WTC11 (cell line): ENCODE measurements at places on chromosomes 11 and 22. TPM values are rescaled to one million over a fixed set of nuclear protein-coding genes. Genes with fewer than 3 reads are reported as not detected.

GRCh38 chr22:30159561-30160353 lies 79.5 kb downstream of the HORMAD2 start:
- H3K27me3 ChIP-seq: peaks cover 13% of the 10 kb centered on the region
- peak overlapping the region; percentile 66; the same call in 1 of the 2 replicates for H3K27ac ChIP-seq
- no peak overlapping the region for H3K4me3 ChIP-seq
- H3K4me1 ChIP-seq: peaks cover 14% of the 10 kb centered on the region
- H3K36me3 ChIP-seq: no peaks in the 10 kb centered on the region
- DNase-seq: no peak

ACR gene
- 0.18 to 0.55 TPM (median 0.46 TPM) in 3 replicates for total RNA-seq

- no peak for DNase-seq
- H3K4me3 ChIP-seq: no peak overlapping the region
- H3K27ac ChIP-seq: no peak overlapping the region
- no peaks in the 10 kb centered on the region; the same call in 1 of the 2 replicates for H3K4me1 ChIP-seq
- H3K27me3 ChIP-seq: no peaks in the 10 kb centered on the region
- H3K36me3 ChIP-seq: no peaks in the 10 kb centered on the region
Observed at GRCh38 chr11:44224867-44225501, 85.0 kb downstream of the ALX4 start.

AP2A2 gene
- 47.1 to 52.3 TPM (median 51.0 TPM) in 3 replicates for total RNA-seq

GRCh38 chr22:26701323-26701722 lies 43.9 kb downstream of the MIAT start:
- no peak overlapping the region for H3K27ac ChIP-seq
- no peaks in the 10 kb centered on the region for H3K27me3 ChIP-seq
- DNase-seq: no peak

DNA sequence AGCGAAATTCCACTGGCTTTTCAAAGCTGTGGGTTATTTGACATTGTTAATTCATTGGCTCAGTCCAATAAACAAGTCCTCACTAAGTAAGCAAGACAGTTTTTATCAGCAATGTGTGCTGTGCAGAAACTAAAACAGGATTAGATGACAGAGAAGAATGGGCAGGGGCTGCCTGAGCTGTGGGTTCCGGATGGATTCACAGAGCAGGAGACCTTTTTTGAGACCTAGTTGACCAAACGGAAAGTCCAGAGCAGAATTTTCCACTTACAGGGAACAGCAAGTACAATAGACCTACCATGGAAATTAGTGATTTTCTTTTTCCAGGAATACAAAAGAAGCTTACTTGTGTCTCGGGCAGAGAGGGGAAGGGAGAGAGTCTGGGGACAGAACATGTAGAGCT lies 5.2 kb upstream of the KDM4F start:
- no peak overlapping the region for H3K4me3 ChIP-seq
- no peaks in the 10 kb centered on the region for H3K4me1 ChIP-seq
- peaks cover 9% of the 10 kb centered on the region; the same call in 1 of the 2 replicates for H3K27me3 ChIP-seq

DNA sequence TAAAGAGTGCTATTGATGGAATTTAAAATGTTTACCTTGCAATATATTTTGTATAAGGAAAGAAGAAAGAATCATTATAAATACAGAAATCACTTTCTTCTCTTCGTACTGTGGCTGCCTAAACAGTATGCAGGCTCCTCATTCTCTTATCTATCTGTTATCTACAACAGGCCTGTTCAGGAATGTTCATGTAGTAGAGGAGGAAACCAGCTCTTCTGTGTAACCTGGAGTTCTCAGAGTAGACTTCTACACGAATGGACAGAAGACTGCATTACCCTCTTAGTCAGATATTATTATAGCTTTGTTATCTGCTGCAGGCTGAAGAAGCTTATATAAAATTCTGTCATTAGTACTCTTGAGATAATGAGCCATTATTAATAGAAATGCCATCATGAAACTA lies 1225.9 kb upstream of the CNTN5 start:
- H3K4me3 ChIP-seq: no peak overlapping the region
- H3K36me3 ChIP-seq: peaks cover 8% of the 10 kb centered on the region
- no peak for DNase-seq
- H3K4me1 ChIP-seq: no peaks in the 10 kb centered on the region
- no peaks in the 10 kb centered on the region for H3K27me3 ChIP-seq

SCARF2 gene
- 17.4 to 26.3 TPM (median 17.5 TPM) in 3 replicates for total RNA-seq

CNTN5 gene
- 0.07 TPM in 1 of 3 replicates, not detected in the others for total RNA-seq

OR4A16 gene
- not detected in 3 replicates for total RNA-seq

DNA sequence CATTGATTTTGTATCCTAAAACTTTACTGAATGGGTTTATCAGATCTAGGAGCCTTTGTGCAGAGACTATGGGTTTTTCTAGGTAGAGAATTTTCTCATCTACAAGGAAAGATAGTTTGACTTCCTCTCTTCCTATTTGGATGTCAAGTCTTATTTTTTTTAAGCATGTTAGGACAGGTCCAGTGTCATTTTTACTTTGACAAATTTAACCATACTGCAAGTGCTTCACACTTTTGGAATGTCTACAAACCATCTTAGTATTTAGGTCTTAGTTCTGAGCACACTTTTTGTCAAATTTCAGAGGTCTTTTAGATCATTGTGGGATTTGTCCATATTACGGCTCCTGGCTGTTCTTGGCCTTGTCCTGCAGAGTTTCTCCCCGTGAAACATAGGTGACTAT lies 715.2 kb upstream of the RAG2 start:
- H3K4me1 ChIP-seq: no peaks in the 10 kb centered on the region
- H3K4me3 ChIP-seq: no peak overlapping the region
- DNase-seq: no peak
- no peak overlapping the region for H3K27ac ChIP-seq
- peaks cover 17% of the 10 kb centered on the region; the same call in 1 of the 2 replicates for H3K27me3 ChIP-seq

GGTLC3 gene
- not detected in 3 replicates for total RNA-seq

DNA sequence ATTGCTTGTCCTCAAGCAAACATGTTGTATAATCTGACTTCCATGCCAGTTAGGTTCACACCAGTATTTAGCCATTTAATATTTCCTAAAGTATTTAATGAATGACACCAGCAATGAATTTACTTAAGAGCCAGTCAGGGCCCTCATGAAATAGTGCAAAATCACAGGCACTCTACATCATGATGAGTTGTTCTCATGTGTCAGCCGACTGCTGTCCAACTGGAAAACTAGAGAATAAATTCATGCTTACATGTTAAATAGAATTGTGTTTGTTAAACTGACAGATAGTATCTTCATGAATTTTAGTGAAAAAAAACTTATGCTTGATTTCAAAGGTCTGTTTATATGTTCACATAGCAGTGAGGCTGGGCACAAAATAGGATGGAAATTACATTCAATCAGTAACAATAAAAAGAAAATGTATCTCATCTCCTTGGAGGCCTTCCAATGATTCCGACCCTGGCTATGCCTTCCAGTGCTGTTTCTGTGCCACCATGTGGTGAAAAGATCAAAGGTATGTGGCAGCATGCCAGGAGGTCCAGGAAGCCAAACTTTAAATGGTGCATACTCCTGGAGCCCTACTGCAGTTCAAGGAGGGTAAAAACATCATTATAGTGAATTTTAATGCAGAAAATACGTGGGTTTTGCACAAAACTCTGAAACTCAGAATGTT lies 45.2 kb downstream of the CTSC start:
- DNase-seq: no peak
- no peaks in the 10 kb centered on the region for H3K27me3 ChIP-seq
- peak overlapping the region; percentile 75; the same call in 1 of the 2 replicates for H3K27ac ChIP-seq
- H3K36me3 ChIP-seq: peaks cover 86% of the 10 kb centered on the region
- H3K4me3 ChIP-seq: no peak overlapping the region
- H3K4me1 ChIP-seq: peaks cover 11% of the 10 kb centered on the region

DNA sequence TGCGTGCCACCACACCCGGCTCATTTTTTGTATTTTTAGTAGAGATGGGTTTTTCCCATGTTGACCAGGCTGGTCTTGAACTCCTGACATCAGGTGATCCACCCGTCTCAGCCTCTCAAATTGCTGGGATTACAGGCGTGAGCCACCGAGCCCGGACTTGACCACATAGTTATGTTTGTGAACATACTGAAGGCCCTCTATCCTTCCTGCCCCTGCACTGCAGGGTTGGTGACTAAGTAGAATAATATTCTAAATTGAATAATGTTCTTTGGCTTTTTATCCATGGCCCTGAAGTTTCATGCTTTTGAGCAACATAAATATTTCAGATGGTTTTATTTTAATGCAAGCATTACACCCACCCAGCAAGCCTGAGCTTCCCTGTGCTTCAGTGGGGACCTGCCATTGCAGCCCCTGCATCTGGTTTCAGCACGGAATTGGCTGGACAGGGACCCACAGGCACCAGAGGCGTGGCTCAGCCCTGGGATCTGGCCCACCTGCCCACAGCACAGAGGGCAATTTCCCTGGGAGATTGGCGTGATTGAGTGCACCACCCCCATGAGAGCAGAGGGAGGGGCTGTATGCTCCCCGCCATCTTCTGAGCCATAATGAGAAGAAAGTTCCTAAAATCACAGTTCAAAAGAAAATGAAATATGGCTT lies 460.5 kb downstream of the BRD1 start:
- H3K4me3 ChIP-seq: no peak overlapping the region
- no peaks in the 10 kb centered on the region; the same call in 1 of the 2 replicates for H3K4me1 ChIP-seq
- H3K36me3 ChIP-seq: no peaks in the 10 kb centered on the region
- H3K27me3 ChIP-seq: no peaks in the 10 kb centered on the region; the same call in 1 of the 2 replicates
- DNase-seq: no peak

DNA sequence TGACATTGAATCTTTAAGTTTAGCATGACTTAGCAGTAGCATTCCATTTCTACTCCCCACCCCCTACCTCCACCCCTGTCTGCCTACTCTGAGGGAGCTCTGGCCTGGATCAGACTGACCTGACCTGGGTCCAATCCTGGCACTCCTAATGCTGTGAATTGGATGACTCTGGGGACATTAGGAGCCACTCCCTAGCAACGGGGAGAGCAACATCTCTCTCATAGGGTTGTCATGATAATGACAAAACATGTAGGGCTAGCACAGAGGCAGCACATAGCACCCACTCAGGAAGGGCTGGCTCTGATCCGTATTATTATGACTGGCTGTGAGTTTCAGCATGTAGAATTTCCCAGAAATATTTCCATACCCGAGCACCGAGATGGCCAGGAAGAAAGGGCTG lies 40.5 kb downstream of the CABIN1 start:
- H3K4me1 ChIP-seq: no peaks in the 10 kb centered on the region
- no peak overlapping the region for H3K4me3 ChIP-seq
- peaks cover 34% of the 10 kb centered on the region for H3K36me3 ChIP-seq
- H3K27ac ChIP-seq: no peak overlapping the region
- H3K27me3 ChIP-seq: no peaks in the 10 kb centered on the region
- no peak for DNase-seq

SLC22A9 gene
- total RNA-seq: not detected in 3 replicates

GRCh38 chr11:60777106-60777505 lies 8.0 kb upstream of the MS4A10 start:
- peaks cover 5% of the 10 kb centered on the region; the same call in 1 of the 2 replicates for H3K27me3 ChIP-seq
- no peaks in the 10 kb centered on the region for H3K36me3 ChIP-seq
- H3K4me1 ChIP-seq: peaks cover 7% of the 10 kb centered on the region
- H3K27ac ChIP-seq: no peak overlapping the region

- no peak for DNase-seq
- H3K27me3 ChIP-seq: peaks cover 6% of the 10 kb centered on the region; the same call in 1 of the 2 replicates
Observed at GRCh38 chr11:27291954-27292636, 70.9 kb downstream of the CCDC34 start.

GRCh38 chr11:61785837-61786402 lies 6.5 kb downstream of the TMEM258 start:
- H3K27me3 ChIP-seq: no peaks in the 10 kb centered on the region; the same call in 1 of the 2 replicates
- no peak for DNase-seq
- no peak overlapping the region for H3K27ac ChIP-seq
- no peaks in the 10 kb centered on the region for H3K4me1 ChIP-seq

- DNase-seq: no peak
- peaks cover 2% of the 10 kb centered on the region; the same call in 1 of the 2 replicates for H3K36me3 ChIP-seq
- no peak overlapping the region for H3K27ac ChIP-seq
Observed at GRCh38 chr11:35107861-35108260, 31.1 kb upstream of the CD44 start.

GRCh38 chr22:19371893-19372292 lies 59.6 kb downstream of the HIRA start:
- H3K4me3 ChIP-seq: no peak overlapping the region
- no peak for DNase-seq
- no peaks in the 10 kb centered on the region for H3K4me1 ChIP-seq

DNA sequence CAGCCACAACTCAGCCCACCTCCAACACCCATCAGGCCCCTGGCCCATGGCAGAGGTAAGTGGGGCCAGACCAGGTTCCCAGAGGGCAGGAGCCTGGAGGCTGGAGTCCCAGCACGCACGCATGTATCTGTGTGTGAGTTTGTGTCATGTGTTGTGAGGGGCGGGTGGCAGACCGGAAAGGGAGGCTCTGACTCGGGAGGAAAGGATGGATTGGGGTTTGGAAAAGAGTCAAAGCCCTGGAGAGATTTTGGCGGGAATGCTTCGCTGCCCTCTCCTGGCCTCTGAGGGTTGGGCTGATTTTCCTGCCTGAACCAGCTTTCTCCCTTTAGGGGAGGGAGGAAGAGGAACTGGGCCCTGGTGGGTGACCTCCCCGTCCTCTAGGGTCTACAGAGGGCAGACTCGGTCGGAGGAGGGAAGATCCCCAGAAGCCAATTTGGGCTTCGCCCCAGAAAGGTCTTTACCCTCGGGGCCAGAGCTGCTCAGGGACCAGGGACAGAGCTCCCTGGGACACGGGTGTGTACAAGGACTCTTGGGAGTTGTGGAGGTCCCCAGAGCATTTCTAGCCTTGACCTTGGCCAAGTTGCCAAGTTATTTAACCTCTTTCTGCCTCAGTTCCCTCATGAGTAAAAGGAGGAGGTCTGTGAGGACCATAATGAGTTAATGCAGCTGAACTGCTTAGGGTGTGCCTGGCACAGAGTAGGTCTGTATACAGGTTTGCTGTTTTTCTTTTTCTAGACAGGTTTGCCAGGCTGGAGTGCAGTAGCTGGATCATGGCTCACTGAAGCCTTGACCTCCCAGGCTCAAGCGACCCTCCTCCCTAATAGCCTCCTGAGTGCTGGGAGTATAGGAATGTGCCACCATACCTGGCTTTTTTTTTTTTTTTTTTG lies 6.9 kb downstream of the C11orf68 start:
- H3K4me3 ChIP-seq: no peak overlapping the region
- no peak overlapping the region for H3K27ac ChIP-seq
- H3K27me3 ChIP-seq: peaks cover 27% of the 10 kb centered on the region
- peak; percentile 69 for DNase-seq

CBLIF gene
- total RNA-seq: not detected in 3 replicates

DNA sequence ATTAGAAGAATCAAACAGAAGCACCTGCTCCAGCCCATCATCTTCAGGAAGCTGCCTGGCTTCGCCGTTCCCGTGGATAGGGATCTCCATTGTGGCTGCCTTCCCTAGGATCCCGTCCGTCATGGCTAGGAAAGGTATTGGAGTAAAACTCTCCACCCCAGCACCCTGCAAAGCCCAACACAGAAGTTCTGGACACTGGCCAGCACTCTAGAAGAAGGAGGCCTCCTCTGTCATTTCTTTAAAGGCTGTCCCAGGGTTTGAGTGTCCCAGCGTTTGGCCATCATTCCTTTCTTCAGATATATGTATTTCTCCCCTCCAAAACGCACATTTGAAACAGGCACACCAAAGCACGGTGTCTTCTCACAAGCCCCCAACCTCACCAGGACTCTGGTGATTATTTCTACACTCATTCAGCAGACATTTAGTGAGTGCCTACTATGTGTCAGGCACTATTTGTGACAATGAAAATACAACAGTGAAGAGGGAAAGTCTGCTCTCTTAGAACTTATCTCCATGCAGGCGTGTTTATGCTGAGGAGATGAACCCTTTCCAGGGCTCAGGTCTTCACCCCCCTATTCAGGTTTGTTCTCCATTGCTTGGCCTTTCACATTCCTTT lies 724 bp downstream of the ARFIP2 start:
- H3K27ac ChIP-seq: peak overlapping the region; percentile 99
- H3K36me3 ChIP-seq: peaks cover 42% of the 10 kb centered on the region
- peak overlapping the region; percentile 98 for H3K4me3 ChIP-seq

GRCh38 chr11:10076458-10077141 lies 217.4 kb downstream of the SBF2 start:
- H3K4me1 ChIP-seq: peaks cover 11% of the 10 kb centered on the region
- H3K27me3 ChIP-seq: no peaks in the 10 kb centered on the region
- no peak overlapping the region for H3K4me3 ChIP-seq
- peak; percentile 77 for DNase-seq
- H3K27ac ChIP-seq: peak overlapping the region; percentile 27; the same call in 1 of the 2 replicates
- H3K36me3 ChIP-seq: peaks cover 29% of the 10 kb centered on the region

RAG2 gene
- total RNA-seq: not detected in 3 replicates

SPON1 gene
- total RNA-seq: 4.1 to 6.4 TPM (median 4.1 TPM) in 3 replicates
